ENCODE measurements at places on chromosomes 3 and 15.

GRCh38 chr3:194304186-194304917 lies 46.8 kb downstream of the CPN2 start:
- DNase-seq, result no peak

DNA sequence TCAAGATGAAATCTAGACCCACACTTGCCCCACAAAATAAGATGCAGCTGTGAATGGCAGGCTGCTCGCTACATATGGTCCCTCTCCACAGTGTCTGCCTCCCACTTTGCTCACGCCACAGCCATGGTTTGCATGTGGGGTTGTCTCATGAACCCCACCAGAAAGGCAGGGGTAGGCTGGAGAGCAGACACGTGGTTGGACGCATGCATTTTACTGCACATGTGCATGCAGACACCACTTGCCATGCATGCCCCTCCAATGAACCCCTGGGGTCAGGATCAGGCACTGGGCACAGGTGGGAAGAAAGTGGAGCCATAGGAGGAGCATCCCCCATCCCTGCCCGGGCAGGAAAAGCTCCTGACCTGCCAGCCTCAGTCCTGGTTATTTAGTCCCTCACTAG lies 20.7 kb downstream of the SCN5A start:
- DNase-seq, result no peak

DNA sequence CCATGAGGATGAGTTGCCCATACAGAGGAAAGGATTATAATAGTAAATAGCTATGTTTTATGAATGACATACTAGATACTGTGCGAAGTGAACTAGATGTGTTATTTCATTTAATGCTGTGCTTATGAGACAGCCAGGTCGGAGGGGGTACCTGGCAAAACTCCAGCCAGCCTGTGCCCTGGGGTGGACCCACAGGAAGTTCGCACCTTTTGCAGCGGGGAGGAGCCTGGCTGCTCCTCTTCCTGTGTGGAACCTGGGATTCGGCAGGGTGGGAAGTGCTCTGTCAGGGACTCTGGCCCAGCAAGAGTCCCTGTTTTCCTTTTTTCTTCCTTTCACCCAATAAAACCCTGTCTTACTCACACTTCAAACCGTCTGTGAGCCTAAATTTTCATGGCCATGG lies 452.2 kb downstream of the IL5RA start:
- no peak for DNase-seq

DNA sequence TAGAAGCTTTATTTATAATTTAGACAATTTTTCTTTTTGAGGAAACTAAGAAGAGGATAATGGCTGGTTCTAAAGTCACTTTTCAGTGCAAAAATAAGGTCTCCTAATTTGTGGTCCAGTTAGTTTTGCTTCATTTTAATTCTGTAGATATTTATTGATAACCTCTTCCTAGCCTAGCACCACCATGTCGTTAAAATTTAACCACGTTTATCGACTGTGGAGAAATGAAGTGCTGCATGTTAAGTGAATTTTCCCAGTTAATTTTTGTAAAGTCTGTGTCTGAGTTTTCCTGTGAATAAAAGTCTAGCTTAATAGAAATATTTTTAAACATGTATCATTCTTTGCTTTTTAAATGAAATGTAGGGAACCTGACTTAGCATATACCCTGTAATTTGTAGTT lies 16.7 kb downstream of the LRRC28 start:
- DNase-seq, result no peak

- DNase-seq, result no peak
Observed at GRCh38 chr15:70151003-70151402, 53.3 kb upstream of the TLE3 start.

GRCh38 chr3:68664276-68664675 lies 268.1 kb downstream of the TAFA4 start:
- no peak for DNase-seq

DNA sequence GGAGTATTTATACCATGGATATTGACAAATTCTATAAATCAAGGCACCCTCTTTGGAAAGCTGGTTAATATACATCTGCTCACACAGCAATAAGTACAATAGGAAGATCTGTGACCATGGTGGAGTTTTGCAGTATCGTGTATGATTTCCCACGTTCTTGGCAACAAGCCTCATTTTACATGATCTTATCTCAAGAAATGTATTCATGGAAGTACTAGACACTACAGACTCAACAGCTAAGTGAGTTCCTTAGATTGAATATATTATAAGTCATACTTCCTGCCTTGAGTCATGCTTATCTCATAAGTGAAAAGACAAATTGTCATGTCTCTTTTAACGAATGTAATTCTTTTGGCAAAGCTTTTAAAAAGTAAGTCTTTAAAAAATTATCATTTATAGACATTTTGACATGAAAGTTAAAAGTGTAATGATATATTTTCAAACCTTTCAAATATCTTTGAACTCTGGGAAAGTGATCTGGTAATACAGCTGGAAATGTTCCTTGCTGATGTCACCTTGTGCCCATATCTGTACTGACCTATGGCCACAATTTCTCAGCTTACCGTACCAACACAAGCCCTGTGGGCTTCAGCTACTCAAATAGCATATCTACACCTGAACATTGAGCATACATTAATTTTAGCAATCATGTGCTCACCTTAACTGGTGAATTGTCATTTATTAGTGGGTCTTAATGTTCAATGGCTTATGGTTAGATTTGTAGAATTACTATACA lies 130.3 kb upstream of the TMC3 start:
- no peak for DNase-seq

DNA sequence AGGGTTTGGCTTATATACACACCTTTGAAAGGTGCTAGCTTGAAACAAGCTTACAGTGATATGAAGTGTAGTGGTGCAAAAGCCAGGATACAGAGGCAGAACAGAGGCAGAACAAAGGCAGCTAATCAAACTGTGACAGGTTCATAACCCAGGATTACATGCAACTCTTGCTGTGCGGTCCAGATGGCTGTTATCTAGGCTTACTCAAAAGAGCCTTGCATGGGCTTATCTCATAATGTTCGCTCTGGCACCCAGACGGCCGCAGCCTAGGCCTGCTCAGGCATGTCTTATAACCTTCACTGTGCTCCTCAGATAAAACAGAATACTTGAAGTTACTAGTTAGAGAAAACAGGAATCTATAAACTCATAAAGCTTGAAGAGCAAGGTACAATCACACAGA lies 22.8 kb upstream of the NOX5 start:
- DNase-seq, result no peak

- DNase-seq, result no peak
Observed at GRCh38 chr3:112167758-112168157, 34.7 kb upstream of the GCSAM start.

DNA sequence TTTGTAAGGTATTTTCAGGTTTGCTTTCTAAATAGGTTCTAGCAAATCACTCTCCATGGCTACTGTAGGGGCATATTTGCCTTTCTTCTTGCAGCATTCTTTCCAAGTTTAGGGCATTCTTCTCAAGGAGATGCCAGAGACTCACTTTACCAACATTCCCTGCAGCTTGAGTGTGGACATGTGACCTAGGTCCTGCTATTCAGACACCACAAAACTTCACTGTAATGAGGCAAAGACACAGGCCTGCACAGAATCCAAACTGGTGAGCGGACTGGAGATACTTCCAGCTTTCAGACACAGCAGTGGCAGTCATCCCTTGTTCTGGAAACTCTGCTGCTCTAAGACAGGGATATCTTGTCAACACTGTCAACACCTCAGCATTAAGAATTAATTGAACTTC lies 146.4 kb upstream of the PFN2 start:
- no peak for DNase-seq
